ENCODE measurements at places on chromosomes 5 and 9.

DNA sequence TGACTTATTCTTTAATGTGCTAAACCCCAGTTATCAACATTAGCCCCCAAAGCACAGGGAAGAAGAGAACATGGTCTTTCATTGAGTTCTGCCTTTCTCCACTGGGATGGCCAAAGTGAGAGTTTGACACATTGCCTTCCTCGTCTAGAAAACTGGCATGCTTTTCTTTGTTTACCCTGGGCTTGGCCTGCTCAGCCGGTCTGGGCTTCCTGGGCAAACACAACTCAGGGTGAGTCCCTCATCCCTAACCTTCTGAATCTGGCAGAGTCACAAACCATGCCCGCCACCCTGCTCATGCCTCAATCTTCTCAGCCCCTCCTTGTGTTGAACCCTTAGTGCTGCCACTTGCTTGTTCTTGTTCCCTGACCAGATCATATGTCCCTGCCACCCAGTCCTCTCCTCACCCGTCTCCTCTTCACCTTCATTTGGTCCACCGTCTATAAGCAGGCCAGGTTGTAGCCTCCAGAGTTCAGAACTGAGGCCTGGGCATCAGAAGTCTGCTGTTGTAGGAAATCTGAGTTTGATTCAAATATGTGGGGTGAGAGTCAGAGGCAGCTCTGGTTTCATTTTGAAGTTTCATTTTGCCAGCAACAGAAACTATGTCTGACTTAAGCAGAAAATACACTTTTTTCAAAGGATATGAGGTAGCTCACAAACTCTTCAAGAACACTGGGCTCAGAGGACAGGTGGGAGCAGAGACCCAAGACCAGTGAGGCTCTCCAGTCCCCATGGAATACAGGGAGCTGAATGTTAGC is 217.6 kb downstream of the NDUFS4 start:
- no peak for DNase-seq

DNA sequence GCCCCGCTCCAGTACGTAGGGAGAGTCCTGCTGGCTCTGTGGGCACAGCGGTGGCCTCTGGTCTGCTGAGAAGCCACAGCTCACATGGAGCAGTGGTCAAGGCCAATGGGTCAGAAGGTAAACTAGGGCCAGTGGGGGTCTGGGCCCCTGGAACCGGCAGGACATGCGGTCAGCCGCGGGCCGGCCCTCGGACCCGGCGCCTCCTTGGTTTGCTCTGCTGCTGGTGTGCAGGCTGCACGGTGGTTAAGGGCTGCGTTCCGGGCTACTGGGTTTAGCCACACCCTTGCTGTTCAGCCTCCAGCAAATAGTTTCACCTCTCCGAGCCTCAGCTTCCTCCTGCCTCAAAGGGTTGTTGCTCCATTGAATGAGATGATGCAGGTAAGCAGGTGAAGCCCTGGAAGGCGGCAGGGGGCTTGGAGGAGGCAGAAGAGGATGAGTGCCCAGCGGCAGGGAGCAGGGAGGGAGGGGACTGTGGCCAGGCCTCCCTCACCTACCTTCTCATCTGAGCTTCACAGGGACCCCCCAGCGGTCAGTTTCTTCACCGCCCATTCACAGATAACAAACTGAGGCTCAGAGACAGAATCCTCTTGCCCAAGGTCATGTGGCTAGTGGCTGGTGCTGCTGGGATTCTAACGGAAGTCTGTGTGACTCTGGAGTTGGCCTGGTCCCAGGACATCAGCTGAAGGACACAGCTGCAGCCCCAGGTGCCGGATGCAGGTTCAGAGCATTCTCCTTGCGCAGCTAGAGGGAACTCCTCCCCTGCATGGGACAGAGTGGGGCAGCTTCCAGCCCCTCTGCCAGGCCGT is 3.7 kb upstream of the COL5A1 start:
- DNase-seq = no peak

- DNase-seq = no peak
Measured at GRCh38 chr5:8288334-8288733, 419.4 kb downstream of the MTRR start.

GRCh38 chr9:117622347-117622746 is 81.9 kb upstream of the TLR4 start:
- peak; percentile 2 for DNase-seq

DNA sequence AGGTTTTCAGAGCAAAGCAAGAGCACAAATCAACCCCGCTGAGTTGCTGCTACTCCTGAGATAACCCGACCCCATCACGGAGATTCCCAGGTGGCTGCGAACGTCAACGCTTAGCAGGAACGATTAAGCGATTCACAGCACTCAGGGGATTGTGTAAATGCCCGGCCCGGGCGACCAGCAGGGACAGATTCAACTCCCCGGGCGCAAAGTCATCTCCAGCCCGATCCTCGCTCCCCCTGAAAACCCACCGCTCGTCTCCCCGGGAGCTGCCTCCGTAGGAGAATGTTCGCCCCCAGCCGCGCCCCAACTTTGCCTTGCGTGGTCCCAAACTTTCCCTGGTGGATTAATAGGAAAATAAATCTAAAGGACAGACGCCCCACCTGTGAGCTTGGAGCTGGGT is 685 bp downstream of the SLC24A2 start:
- no peak for DNase-seq

Data from small intestine (tissue), 16 donors.